ENCODE measurements at places on chromosomes 16 and 17.
A peak's percentile ranks its signal among the peaks of the same experiment; 100 is the strongest.

- no peak for DNase-seq
Observed at GRCh38 chr16:12474806-12475410, 328.8 kb downstream of the CPPED1 start.

GRCh38 chr17:73783945-73784603 lies 139.8 kb upstream of the SDK2 start:
- DNase-seq, result no peak

GRCh38 chr17:15971098-15971678 lies 26.3 kb downstream of the ADORA2B start:
- no peak for DNase-seq

- no peak for DNase-seq
Observed at GRCh38 chr17:17186551-17187505, 19.3 kb downstream of the PLD6 start.

DNA sequence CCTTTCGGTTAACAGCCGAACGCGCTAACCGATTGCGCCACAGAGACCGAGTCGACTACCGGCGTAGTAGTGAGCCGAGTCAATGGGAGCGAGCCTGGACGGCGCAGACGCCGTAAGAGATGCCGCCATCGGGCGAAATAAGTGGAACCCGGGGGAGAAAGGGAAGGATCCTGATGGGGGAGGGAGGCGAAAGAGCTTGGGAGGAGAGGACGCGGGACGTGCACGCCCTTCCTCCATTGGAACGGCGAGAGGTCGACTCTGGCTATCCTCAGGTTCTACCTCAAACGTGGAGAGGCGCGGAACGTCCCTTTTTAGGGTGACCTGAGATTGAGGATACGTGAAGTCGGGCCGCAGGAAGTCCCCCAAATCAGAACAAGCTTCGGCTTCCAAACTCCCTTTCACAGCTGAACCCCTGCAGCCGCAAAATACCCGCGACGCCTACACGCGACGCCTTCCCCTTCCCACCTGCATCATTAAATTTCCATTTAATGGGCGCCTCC lies 683 bp upstream of the PSMB3 start:
- DNase-seq, result peak; percentile 83

DNA sequence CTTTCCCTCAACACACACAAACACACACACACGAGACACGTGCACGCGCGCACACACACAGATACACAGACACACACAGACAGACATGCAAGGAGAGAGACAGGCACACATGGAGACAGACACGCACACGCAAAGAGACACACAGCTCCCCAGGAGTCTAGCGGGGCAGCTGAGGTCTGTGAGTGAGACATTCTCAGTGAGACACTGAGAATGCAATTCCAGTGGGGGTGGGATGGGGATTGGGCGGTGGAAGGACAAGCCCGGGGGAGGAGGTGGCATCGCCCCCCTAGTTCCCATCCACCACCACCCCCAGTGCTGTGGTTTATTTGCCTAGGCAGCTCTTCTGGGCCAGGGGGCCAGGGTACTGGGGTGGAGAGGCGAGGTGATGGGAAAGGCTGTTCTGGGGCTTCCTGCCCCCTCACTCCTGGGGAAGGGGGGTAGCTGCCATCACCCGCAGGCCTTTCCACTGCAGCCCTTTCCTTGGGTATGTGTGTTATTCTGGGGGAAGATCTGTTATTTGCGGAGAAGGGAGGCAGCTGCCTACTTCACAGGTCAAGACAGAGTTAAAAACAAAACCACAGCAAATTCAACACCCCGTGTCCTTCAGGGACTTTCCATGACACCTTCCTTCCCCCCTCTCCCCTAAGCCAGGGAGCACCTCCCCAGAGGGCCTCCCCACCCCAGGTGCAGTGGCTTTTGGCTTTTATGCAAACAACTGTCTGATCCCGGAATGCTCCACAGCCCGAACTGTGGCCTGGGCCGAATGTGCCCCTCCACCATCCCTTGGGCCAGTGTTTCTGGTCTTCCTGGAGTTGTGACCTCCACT lies 18.0 kb downstream of the GRB7 start:
- no peak for DNase-seq

- no peak for DNase-seq
Observed at GRCh38 chr17:57142925-57143324, 57.9 kb downstream of the AKAP1 start.

GRCh38 chr16:68823401-68824135 lies 19.8 kb upstream of the TANGO6 start:
- DNase-seq, result no peak

DNA sequence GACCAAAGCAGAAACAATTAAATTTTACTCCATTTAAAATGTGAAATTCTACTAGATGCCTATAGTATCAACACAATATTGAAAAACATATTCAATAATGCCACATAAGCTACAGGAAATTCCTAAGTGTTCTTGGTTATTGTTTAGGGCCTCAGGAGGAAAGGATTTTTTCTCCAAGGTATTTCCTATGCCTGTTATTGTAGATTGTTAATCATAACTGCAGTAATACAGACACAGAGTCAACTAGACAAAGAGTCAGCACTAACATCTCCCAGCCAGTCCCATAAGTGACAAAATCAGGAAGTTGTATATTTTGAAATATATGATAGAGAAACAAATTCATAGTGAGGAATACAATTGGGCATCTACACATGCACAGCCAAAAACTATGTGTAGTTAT lies 782.7 kb upstream of the KIF2B start:
- DNase-seq, result no peak

- no peak for DNase-seq
Observed at GRCh38 chr17:2368359-2368758, 31.1 kb downstream of the SGSM2 start.

GRCh38 chr17:77480509-77481215 lies 339.9 kb downstream of the SEC14L1 start:
- DNase-seq, result no peak

DNA sequence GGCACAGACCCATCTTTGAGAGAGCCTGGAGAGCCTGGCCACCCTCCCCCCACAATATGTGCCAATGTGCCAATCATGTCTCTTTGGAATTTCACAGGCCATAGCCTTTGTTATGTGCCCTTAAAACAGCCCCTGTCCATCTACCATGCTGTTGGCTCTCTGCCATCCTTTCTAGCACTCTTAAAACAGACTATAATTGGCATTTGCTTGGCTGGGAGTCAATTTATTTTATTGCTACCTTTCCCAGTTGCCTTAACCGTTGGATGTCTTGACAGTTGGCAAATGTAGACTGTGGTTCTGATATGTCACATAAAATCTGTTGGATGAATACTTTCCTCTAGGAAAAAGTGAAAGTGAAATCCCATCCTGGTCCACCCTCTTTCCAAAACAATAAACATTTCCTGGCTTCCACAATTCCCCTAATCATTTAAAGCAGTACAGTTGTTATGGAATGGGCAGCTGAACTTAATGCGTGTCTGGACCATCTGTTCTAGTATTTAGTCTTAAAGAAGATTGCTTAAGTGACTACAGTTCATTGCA lies 394.0 kb downstream of the KCNJ2 start:
- no peak for DNase-seq

DNA sequence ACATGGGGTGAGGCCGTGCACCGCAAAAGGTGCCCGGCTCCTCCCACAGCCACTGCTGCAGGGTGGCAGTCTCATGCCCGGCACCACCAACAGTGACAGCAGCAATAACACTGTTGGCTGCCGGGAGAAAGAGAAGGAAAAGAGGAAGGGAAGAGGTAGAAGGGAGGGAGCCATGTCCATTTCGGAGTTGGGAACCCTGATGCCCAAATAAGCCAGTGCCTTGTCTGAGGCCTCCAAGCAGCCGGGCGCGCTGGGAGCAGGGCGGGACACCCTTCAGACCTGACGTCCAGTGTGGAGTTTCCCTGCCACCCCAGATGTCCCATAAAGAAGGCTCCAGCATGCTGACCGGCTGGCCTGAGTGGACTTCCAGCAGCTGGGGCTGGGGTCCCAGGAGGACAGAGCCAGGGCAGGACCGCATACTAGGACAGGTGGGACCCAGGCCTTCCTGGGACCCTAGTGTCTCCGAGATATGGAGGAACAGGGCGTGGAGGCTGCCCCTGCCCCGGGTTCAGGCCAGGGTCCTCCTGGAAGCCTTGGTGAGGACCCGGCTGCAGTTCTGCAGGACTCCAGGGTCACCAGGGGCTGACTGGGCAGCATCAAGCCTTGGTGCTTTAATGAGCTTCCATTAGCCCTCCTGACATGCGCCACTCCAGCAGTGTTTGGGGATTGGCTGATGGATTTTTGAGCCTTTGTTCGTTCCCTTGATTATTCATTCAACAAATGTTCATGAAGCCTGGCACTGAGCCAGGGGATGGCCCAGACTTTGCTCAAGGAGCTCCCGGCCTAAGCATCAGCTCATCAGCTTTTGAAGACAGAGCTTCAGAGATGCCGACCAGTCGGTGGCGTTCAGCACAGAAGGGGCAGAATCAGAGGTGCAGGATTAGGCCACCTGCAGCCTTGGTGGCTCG lies 223.6 kb upstream of the CIBAR2 start:
- no peak for DNase-seq

- DNase-seq, result no peak
Observed at GRCh38 chr17:78364436-78365281, 4.8 kb upstream of the SOCS3 start.

- no peak for DNase-seq
Observed at GRCh38 chr17:27321372-27321771, 27.5 kb downstream of the WSB1 start.

DNA sequence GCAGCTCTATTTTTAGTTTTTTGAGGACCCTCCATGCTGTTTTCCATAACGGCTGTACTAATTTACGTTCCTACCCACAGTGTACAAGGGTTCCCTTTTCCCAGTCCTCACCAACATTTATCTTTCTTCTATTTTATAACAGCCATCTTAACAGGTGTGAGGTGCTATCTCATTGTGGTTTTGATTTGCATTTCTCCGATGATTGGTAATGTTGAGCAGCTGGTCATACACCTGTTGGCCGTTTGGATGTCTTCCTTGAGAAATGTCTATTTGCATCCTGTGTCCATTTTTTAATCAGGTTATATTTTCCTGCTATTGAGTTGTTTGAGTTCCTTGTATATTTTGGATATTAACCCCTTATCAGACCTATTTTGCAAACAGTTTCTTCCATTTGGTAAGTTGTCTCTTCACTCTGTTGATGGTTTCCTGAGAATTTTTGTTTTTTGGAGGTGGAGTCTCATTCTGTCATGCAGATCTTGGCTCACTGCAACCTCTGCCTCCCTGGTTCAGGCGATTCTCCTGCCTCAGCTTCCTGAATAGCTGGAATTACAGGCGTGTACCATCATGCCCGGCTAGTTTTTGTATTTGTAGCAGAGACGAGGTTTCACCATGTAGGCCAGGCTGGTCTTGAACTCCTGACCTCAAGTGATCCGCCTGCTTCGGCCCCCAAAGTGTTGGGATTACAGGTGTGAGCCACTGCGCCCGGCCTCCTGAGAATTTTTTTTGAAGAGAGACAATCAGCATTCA lies 279.6 kb downstream of the SNX29 start:
- no peak for DNase-seq

DNA sequence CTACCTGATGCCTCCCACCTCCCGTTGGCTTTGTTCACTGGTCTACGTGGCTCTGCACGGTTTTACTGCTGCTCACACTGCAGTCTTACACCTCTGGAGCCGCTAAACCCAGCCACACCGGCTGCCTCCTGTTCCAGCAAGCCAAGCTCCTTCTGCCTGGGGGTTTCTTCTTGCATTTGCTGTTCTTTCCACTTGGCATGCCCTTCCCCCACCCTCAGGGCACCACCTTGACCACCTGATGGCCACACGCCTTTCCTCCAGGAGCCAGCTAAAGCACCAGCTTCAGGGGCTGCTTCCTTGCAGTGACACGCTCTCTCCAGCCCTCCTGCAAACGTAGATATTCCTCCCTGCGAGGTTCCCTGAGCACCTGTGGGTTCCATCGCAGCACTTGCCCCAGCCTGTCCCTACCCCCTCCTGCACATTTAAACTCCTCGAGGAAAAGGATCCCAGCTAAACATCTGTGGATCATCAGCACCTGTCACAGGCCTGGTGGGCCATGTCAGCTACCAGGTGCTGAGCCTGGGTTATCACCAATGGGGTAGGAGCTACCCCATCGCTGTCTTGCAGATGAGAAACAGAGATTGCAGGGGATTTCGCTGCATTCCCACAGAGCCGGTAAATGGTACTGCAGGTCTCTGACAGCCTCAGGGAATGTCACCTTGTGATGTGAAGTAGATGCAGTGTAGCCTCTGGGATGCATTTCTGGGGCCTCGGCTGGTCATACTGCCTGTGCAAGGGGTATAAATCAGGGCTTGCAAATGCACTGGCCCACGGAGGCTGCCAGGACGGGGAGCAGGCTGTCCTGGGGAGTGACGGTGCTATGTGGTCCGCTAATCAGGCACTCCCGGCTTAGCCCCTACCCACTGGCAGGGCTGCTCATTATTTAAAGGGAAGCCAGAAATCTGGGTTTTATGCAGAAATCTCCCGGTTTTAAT lies 285.2 kb downstream of the CPPED1 start:
- DNase-seq, result no peak

DNA sequence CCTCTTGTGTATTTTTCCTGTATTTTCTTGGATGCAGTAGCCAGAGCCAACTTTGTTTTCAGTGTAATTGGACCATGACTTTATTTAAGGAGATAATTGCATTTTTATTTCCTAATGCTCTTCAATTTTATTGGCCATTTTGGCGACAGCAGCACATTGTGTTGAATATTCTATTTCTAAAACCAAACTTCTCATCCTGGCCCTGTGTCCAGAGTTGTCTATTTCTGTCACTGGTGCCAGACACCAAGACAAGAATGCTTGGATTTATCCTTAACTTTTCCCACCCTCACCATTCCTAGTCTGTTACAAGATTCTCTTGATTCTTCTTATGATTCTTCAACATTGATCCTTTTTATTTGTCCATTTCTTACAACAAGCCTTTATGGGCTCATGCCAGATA lies 37.1 kb downstream of the ARHGAP44 start:
- no peak for DNase-seq

DNA sequence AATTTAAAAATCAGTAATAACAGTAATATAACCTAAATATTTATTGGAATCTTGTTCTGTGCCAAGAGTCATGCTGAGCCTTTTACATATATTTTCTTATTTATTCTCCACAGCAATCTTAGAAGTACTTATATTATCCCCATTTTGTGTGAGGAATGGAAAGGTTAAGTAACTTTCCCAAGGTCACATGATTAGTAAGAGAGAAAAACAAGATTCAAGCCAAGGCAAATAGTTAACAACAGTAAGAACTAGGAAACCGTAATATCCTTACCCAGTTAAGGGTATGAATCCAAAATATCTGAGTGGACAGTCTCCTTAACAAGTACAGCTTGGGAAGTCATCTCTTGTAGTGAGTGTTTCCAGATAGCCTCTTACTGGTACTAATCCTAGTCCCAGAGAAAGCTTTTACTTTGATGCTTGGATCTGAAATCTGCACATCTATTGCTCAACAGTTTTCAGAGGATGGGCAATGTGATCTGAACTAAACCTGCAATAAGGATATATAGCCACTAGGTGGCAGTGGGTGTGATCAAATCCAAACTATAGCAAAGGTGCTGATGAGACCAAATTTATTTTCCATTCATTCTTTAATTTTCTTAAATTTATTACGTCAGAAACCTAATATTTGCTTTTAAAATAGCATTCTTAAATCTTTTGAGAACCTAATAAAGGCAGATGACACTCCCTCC lies 23.3 kb downstream of the SHISA6 start:
- no peak for DNase-seq

- no peak for DNase-seq
Observed at GRCh38 chr17:60314423-60314822, 77.5 kb downstream of the USP32 start.

Data from tibial artery (tissue), 4 donors.